ENCODE measurements at places on chromosomes 7 and 10. TPM values are rescaled to one million over a fixed set of nuclear protein-coding genes. Genes with fewer than 3 reads are reported as not detected.

The GIMAP7 gene
- total RNA-seq, result not detected

The AGFG2 gene
- 29.8 TPM for total RNA-seq

The GPR15LG gene
- total RNA-seq, result not detected

The FZD8 gene
- total RNA-seq, result 1.1 TPM

The DGKB gene
- 0.41 TPM for total RNA-seq

The VGF gene
- total RNA-seq, result 0.39 TPM

The SLC26A4 gene
- not detected for total RNA-seq

The CYP2C19 gene
- total RNA-seq, result not detected

The SPDYE9 gene
- not detected for total RNA-seq

The ZNF282 gene
- 72.1 TPM for total RNA-seq

The UNC5B gene
- total RNA-seq, result 0.51 TPM

The DRGX gene
- not detected for total RNA-seq

The PRLHR gene
- not detected for total RNA-seq

The ENTPD1 gene
- not detected for total RNA-seq

The FXYD4 gene
- not detected for total RNA-seq

The SPDYE8 gene
- not detected for total RNA-seq

The SAMD9L gene
- total RNA-seq, result 0.37 TPM

The COL17A1 gene
- 45.0 TPM for total RNA-seq

The IRF5 gene
- total RNA-seq, result 17.9 TPM

The TRPV5 gene
- 0.18 TPM for total RNA-seq

The PRKCQ gene
- 0.03 TPM for total RNA-seq

The CDK14 gene
- total RNA-seq, result 0.61 TPM

The DKK1 gene
- total RNA-seq, result 28.5 TPM

The MTPN gene
- 67.9 TPM for total RNA-seq

The ABLIM1 gene
- 52.1 TPM for total RNA-seq

The TECPR1 gene
- total RNA-seq, result 47.6 TPM

The PCGF6 gene
- total RNA-seq, result 4.9 TPM

The FOXI2 gene
- total RNA-seq, result not detected

The NUTM2E gene
- not detected for total RNA-seq

The STOX1 gene
- 0.69 TPM for total RNA-seq

The FAM180A gene
- not detected for total RNA-seq

The ITIH5 gene
- total RNA-seq, result not detected

The HOXA11 gene
- total RNA-seq, result 74.3 TPM

The FAM25C gene
- total RNA-seq, result not detected

The CACNB2 gene
- total RNA-seq, result not detected

The NUDT13 gene
- 2.7 TPM for total RNA-seq

The ZNF853 gene
- total RNA-seq, result not detected

The TAF5 gene
- 7.7 TPM for total RNA-seq

The POLR2J gene
- 96.9 TPM for total RNA-seq

The OR13A1 gene
- total RNA-seq, result not detected

The CUBN gene
- not detected for total RNA-seq

The ATRNL1 gene
- not detected for total RNA-seq

The SCIN gene
- 1.5 TPM for total RNA-seq

The GPR37 gene
- 9.7 TPM for total RNA-seq

The PBLD gene
- 3.6 TPM for total RNA-seq

The LARP4B gene
- 60.6 TPM for total RNA-seq

The NKX1-2 gene
- total RNA-seq, result not detected

The CLRN3 gene
- total RNA-seq, result 21.5 TPM

The GRM3 gene
- total RNA-seq, result not detected

The AOC1 gene
- total RNA-seq, result 25.2 TPM
